ENCODE measurements at places on chromosomes 2 and 18. TPM values are rescaled to one million over a fixed set of nuclear protein-coding genes. Genes with fewer than 3 reads are reported as not detected.

DNA sequence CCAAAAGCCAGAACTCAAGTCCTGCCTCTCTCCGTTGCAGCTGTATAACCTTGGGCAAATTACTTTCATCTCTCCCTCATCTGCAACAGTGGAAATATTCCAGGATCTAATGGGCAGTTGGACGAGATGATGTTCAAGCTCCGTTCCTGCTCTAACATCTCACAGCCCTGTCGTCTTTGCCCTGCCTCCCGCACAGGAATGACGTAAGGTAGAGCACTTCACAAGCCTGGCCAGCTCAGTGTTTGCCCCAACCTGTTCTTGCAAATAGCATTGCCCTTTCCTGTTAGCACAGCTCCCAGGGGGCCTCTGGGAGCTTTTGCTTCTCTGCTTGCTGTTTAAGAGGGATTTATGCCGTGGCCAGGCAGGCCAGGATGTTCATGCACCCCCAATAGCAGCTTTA, 107.9 kb downstream of the KLHL29 start:
- no peak for DNase-seq

The RAPGEF4 gene
- 0.69 TPM for total RNA-seq

- DNase-seq, result no peak
These were observed 6.3 kb upstream of the CCNT2 start for GRCh38 chr2:134912361-134912760.

DNA sequence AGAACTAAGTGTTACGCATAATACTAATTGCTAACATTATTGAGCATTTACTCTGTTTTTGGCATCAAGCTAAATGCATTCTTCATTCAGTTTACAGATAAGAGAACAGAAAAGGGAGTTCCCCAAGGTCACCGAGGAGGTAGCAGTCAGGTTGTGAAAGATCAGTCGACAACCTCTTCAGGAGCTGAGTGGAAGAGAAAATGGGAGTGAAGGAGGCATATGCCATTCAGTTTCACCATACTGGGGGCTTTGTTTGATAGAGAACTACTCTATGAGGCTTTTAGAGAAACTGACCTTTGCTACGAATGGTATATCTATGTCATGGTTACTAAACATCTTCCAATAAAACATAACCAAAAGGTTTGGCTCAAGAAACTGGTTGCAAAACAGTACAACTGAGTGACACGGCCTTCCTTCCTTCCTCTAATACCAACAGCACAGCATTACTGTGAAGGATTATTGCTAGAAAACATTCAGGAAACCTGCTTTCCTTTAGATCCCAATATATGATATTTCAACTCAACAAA, 112.1 kb downstream of the RBMS1 start:
- DNase-seq, result no peak

- no peak for DNase-seq
These were observed 12.7 kb downstream of the TMEM237 start for GRCh38 chr2:201630577-201630976.

GRCh38 chr2:200272320-200272719, 34.2 kb upstream of the SPATS2L start:
- DNase-seq, result no peak

The TRIB2 gene
- total RNA-seq, result 70.4 TPM
